ENCODE measurements at places on chromosomes 2 and 18. TPM values are rescaled to one million over a fixed set of nuclear protein-coding genes. Genes with fewer than 3 reads are reported as not detected.

GRCh38 chr2:110101280-110101844 is 14.3 kb downstream of the MALL start:
- no peaks in the 10 kb centered on the region for H3K27me3 ChIP-seq

- DNase-seq, result peak; percentile 89
- H3K4me3 ChIP-seq, result no peak overlapping the region
- peak overlapping the region; percentile 28 for H3K27ac ChIP-seq
- no peaks in the 10 kb centered on the region for H3K36me3 ChIP-seq
- H3K4me1 ChIP-seq, result no peaks in the 10 kb centered on the region
These were observed 57.9 kb upstream of the KCNE4 start for GRCh38 chr2:222993920-222994650.

DNA sequence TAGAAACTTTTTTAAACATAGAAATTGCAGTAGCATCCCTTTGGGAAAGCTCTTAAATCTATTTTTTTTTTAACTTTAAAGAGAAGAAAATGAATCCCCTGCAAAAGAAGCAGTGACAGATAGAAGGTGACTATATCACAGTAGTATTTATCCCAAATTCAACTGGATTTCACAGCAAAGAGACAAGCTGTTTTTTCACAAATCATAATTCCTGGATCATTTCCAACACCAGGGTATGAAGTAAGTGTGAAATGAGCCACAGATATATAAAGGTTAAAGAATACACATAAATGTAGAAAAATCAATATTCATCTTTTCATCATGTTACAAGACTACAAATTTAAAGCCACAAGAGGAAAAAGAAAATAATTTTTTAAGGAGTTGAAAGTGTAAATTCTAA is 1404.9 kb upstream of the NXPH2 start:
- no peaks in the 10 kb centered on the region for H3K36me3 ChIP-seq
- no peak overlapping the region for H3K4me3 ChIP-seq
- H3K27ac ChIP-seq, result no peak overlapping the region
- no peaks in the 10 kb centered on the region for H3K27me3 ChIP-seq
- no peaks in the 10 kb centered on the region for H3K4me1 ChIP-seq
- no peak for DNase-seq

- H3K27ac ChIP-seq, result no peak overlapping the region
- DNase-seq, result no peak
- H3K36me3 ChIP-seq, result no peaks in the 10 kb centered on the region
- H3K27me3 ChIP-seq, result no peaks in the 10 kb centered on the region
- H3K4me3 ChIP-seq, result no peak overlapping the region
These were observed 37.5 kb downstream of the SCN1A start for GRCh38 chr2:166090346-166090745.

The PSD4 gene
- total RNA-seq, result 2.6 TPM

The GNAL gene
- total RNA-seq, result 3.6 TPM

The GYPC gene
- total RNA-seq, result 26.5 TPM

Measured in astrocyte (in vitro differentiated cells and primary cell).